ENCODE measurements at places on chromosomes 4 and X. TPM values are rescaled to one million over a fixed set of nuclear protein-coding genes. Genes with fewer than 3 reads are reported as not detected.
A peak's percentile ranks its signal among the peaks of the same experiment; 100 is the strongest.

Gene USP26
- not detected for total RNA-seq

Gene PCDH7
- total RNA-seq, result 50.5 TPM

DNA sequence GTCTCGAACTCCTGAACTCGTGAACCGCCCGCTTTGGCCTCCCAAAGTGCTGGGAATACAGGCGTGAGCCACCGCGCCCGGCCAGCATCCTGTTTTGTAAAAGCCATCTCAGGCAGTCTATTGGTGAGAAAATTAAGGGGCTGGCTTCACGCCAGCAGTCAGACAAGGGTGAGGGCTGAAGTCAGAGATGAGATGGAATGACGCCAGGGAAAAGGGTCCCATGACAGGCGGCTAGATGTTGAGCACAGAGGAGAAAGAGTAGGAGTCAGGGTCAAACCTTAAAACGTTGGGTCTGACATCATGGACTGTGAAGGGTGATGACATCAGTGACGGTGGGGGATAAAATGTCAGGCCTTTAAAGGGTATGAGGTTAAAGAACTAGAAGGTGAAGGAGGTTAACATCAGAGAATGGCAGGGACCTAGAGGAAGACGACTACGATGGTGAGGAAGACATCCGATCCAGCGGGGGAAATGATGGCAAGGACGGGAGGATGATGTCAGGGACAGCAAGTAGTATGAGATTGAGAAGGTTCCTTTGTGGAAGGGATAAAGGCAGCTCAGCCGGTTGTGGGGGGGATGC, 504 bp upstream of the RBM3 start:
- H3K4me3 ChIP-seq, result peak overlapping the region; percentile 75
- H3K27ac ChIP-seq, result peak overlapping the region; percentile 97
- H3K36me3 ChIP-seq, result peaks cover 22% of the 10 kb centered on the region
- peaks cover 12% of the 10 kb centered on the region for H3K4me1 ChIP-seq

DNA sequence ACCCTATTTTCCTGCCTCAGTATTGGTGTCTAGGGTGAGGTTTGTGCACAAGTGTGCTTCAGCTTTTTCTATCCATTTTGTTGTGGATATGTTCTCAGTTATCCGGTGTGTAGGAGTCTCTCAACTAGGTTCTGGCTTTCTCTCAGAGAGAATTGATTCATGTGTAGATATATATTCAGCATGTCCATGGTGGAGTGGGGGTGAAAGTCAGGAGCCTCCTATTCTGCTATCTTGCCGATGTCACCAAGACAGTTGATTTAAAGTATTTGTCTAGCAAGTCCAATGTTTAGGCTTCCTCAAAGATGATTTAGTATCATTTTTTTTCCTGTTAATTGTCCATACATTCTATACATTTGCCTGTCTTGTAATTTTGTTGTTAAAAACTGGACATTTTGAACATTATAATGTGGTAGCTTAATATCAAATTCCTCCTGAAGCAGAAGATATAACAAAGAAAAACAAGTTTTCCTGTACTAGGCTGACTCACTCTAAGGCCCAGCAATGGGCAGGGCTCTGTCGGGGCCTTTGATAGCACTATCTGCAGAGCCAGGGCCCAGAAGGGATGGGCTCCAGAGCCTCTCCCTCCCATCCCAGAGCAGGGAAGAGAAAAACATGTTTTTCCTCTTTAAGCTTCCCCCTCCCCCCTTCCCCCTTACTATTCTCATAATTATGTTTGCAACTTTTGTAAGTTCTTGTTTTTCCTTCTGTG, 37.6 kb downstream of the GLUD2 start:
- H3K4me3 ChIP-seq, result no peak overlapping the region
- peaks cover 2% of the 10 kb centered on the region for H3K27me3 ChIP-seq
- no peaks in the 10 kb centered on the region for H3K4me1 ChIP-seq
- DNase-seq, result no peak
- no peak overlapping the region for H3K27ac ChIP-seq

GRCh38 chrX:250965-251364, 30.2 kb upstream of the PLCXD1 start:
- no peak overlapping the region for H3K27ac ChIP-seq
- no peaks in the 10 kb centered on the region for H3K4me1 ChIP-seq
- H3K36me3 ChIP-seq, result no peaks in the 10 kb centered on the region
- no peak overlapping the region for H3K4me3 ChIP-seq
